NCI-H2171 treated with DMSO at 0.1 percent for 48 hours (cell line): ENCODE measurements at places on chromosomes 16 and 17.

DNA sequence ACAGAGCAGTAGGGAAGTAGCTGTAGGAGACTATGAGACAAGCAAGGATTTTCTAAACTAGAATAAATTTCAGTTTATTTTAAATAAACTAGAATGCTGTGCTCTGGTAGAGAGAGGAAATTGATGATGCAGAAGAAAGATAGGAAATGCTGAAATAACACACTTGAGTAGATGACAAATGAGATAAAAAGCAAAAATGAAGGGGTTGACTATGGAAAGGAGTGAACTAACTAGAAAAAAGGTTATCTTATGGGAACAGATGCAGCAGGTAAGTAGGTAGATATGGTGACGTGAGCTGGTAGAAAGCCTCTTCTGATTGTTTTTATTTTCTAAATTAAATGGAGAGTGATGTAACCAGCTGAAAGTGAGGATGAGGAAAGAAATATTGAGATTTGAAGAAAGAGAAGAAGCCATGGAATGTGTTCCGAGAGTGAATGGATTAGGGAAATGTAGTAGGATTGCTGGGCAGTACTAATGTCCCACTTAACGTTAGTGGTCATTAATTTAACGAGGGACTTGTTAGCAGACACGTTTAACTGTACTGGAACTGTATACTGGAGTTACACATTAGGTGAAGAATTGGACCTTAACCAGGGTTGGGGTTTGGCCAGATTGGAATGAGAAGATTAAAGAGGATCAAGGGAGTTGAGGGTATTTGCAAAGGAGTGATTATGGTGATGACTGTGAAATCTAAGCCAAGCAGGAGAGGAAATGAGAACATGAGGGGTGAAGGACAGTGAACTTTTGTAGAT lies 196.5 kb downstream of the TANC2 start:
- DNase-seq: no peak

GRCh38 chr17:65670667-65671371 lies 109.4 kb upstream of the AXIN2 start:
- DNase-seq: no peak

DNA sequence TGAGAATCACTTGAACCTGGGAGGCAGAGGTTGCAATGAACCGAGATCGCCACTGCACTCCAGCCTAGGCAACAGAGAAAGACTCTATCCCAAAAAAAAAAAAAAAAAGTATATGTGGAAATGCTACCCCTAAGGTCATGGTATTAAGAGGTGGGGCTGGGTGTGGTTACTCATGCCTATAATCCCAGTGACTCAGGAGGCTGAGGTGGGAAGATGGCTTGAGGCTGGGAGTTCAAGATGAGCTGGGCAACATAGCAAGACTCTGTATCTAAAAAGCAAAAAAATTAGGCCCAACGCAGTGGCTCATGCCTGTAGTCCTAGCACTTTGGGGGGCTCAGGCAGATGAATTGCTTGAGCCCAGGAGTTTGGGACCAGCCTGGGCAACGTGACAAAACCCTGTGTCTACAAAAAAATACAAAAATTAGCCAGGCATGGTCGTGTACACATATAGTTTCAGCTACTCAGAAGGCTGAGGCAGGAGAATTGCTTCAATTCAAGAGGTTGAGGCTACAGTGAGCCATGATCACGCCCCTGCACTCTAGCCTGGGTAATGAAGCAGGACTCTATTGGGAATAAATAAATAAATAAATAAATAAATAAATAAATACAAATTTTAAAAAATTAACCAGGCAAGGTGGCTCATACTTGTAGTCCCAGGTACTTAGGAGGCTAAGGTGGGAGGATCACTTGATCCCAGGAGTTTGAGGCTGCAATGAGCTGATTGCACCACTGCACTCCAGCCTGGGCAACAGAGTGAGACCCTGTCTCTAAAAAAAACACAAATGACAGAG lies 32.3 kb upstream of the NUFIP2 start:
- DNase-seq: no peak

- DNase-seq: no peak
Observed at GRCh38 chr16:3961449-3961849, 80.9 kb upstream of the CREBBP start.

- DNase-seq: no peak
Observed at GRCh38 chr16:69412287-69412686, 12.1 kb upstream of the CYB5B start.

DNA sequence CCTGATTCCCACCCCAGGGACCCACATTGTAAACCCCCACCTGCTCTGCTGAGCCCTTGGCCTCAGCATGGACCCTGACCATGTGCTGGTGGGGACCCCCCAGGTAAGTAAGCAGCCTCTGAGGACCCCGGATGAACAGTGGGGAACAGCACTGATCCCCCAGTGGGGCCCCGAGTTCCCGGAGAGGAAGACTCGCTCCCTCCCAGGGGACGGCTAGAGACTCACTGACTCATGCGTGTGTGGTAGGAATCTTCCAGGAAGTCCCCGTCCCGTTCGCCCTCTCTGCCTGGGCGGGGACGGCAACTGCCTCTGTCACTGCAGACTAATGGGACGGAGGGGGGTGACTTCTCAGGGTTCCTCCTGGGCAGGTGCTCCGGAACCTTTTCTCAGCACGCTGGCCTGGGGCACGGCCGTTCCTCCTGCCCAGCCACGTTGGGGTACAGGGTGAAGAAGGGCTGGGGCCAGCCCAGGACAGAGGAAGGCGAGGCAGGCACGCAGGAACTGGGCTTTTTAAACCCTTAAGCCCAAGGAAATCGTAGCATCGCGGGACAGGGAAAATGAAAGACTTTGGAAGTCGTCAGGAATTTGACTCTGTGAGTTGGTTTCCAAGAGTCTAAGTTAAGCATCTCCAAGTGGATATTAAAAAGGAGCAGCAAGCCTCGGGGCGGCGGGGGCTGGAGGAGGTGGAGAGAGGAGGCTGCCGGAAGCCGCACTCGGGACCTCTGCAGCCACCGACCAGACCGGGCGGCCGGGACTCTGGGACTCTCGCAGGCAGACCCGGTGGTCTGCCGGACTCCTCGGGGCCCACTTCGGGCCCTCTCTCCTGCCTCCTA lies 178.7 kb downstream of the SEC14L1 start:
- no peak for DNase-seq

DNA sequence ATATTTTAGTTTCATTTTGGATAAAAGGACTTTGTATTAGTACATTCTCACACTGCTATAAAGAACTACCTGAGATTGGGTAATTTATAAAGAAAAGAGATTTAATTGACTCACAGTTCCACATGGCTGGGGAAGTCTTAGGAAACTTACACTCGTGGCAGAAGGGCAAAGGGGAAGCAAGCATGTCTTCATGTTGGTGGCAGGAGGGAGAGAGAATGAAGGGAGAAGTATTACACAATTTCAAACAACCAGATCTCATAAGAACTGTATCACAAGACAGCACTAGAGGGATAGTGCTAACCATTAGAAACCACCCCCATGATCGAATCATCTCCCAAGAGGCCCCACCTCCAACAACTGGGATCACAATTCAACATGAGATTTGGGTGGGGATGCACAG lies 142.9 kb downstream of the USP31 start:
- no peak for DNase-seq

- DNase-seq: peak; percentile 62
Observed at GRCh38 chr17:42681976-42682721, at the start of gene CNTNAP1. TSS of gene CNTNAP1 (plus strand) at chr17:42682531. CDS start at chr17:42682830, 299 bp downstream.

GRCh38 chr17:36901506-36901905 lies 35.8 kb upstream of the LHX1 start:
- peak; percentile 83 for DNase-seq

DNA sequence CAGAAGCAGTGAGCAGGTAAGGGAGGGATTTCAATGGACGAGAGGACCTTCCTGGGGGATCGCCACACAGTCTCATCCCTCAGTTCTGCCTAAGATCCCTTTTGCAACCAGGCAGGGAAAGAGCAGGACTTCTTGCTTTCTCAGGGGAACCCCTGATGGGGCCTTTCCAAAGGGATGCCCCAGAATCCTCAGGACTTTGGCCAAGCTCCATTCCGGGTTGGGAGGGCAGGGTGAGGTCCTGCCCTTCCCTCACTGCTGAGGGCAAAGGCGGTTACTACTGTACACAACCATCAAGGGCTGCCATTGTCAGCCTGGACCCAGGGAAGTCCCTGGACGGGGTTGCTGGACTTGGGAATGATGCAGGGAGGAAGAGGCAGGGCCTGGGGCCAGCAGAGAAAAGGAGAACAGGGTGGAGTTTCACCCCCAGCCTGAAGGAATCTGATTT lies 9.7 kb downstream of the PRR29 start:
- no peak for DNase-seq

DNA sequence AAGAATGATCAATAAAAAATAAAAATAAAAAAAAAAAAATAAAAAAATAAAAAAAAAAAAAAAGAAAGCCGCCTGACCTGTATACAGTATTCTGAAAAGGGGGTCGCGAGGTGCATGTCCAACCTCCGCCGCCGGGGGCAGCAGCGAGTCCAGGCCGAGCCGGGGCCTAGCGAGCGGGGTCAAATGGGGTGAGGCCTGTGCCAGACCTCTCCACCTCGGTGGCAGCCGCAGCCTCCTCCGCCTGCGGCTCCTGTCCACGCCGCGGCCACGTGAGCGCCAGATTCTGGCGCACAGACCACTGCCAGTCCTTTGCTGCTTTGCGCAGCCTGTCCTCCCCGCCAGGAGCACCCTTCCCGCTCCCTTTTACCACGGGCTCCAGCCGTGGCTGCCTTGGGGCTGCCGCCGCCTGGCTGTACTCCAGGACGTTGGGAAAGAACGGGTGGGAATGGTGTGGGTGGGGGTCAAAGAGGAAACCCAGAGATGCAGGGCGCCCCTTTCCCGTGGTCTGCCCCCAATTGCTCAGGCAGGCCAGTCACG lies 2.4 kb upstream of the BCKDK start:
- DNase-seq: peak; percentile 32

GRCh38 chr17:66138120-66138519 lies 53.8 kb downstream of the CEP112 start:
- DNase-seq: no peak

- no peak for DNase-seq
Observed at GRCh38 chr17:44207743-44208142, 8.1 kb upstream of the ATXN7L3 start.

GRCh38 chr17:35795007-35795870 lies at the start of gene MMP28:
TSS of gene MMP28 (minus strand) at chr17:35795641. CDS start at chr17:35795377, 264 bp downstream.
- peak; percentile 79 for DNase-seq

DNA sequence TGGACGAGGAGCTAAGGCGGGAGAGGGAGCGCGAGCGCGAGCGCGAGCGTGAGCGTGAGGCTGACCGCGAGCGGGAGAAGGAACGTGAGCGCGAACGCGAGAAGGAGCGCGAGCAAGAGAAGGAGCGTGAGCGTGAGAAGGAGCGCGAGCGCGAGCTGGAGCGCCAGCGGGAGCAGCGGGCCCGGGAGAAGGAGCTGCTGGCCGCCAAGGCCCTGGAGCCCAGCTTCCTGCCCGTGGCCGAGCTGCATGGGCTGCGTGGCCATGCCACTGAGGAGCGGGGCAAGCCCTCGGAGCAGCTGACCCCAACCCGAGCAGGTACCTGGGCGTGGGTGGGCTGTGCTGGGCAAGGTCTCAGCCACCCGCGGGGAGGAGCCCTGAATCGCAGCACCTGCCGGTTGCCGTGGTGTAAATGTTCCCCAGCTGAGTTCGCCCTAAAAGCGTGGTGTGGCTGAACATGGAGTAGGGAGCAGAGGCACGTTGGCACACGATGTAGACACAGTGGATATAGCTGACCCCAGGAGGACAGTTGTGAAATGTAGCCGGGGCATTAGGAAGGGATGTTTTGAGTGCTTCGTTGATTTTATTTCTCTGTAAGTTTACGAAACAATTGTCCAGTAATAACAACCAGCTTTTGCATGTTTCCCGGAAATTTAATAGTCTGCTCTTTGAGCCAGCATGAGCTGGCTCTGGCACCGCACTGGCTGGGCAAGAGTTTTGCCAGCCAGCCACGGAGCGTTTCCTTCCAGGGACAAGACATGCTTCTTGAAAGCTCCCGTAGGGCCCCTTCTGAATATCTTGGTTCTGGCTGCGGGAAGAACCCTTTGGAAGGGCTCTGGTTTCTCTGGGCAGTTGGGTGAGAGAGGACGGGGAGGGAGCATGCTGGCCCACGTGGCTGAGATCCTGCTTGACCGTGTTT lies 32.1 kb downstream of the GINS2 start:
- no peak for DNase-seq

DNA sequence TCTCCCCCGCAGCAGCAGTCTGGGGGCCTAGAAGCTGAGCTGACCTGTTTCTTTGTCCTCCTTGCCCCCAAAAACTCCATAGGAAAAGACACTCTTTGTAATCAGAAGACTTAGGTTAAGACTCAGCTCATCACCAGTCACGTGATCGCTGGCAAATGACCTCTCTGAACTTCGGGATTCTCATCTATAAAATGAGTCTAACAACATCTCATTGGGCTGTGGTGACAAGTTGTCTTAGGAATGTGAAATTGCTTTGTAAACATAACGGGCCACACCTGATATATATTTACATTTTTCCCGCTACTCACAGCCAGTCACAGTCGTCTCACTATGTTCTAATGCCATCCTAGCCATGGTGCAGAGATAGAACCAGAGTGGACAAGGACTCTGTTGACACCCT lies 86.0 kb upstream of the LHX1 start:
- no peak for DNase-seq

- DNase-seq: no peak
Observed at GRCh38 chr16:48250520-48251278, 3.4 kb upstream of the ABCC11 start.

DNA sequence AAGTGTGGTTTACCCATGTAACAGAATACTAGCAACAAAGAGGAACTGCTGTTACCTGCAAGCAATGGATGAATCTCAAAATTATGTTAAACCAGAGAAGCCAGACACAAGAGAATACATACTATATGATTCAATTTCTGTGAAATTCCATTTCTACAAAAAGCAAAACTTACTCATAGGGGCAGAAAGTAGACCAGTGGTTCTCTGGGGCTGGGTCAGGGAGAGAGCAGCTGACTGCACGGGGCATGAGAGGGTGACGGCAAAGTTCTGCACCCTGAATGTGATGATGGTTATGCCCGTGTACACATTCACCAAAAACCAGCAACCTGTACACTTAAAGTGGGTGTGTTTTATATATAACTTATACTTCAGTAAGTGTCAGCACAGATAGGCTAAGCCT lies 3.1 kb downstream of the ZNF843 start:
- no peak for DNase-seq

GRCh38 chr17:4715063-4715744 lies 4.8 kb downstream of the ARRB2 start:
- DNase-seq: no peak

GRCh38 chr16:3065742-3066439 lies 451 bp downstream of the IL32 start:
- no peak for DNase-seq

- no peak for DNase-seq
Observed at GRCh38 chr16:53515259-53515658, 12.2 kb upstream of the AKTIP start.

GRCh38 chr16:48131201-48131935 lies 24.4 kb downstream of the ABCC12 start:
- no peak for DNase-seq
